ENCODE measurements at places on chromosomes 2 and 18.

- DNase-seq, result no peak
These were observed 553 bp downstream of the TIGD1 start for GRCh38 chr2:232549655-232550353.

DNA sequence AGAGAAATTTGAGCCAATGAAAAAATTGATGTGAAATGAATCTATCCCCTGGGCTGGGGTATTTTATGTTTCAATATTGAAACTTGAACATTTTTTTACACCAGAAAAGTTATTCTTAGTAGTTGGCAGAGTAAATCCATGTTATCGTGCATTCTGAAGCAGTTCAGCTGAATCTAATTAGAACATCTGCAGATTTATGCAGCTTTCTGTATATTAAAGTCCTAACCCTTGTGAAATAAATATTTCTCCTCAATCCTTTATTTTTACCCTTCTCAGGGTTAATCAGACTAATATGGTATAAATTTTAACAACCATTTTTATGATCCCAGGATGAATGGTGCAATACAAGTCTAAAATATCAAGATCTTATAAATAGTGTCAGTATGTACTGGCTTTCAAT is 69.5 kb downstream of the CDH20 start:
- no peak for DNase-seq

DNA sequence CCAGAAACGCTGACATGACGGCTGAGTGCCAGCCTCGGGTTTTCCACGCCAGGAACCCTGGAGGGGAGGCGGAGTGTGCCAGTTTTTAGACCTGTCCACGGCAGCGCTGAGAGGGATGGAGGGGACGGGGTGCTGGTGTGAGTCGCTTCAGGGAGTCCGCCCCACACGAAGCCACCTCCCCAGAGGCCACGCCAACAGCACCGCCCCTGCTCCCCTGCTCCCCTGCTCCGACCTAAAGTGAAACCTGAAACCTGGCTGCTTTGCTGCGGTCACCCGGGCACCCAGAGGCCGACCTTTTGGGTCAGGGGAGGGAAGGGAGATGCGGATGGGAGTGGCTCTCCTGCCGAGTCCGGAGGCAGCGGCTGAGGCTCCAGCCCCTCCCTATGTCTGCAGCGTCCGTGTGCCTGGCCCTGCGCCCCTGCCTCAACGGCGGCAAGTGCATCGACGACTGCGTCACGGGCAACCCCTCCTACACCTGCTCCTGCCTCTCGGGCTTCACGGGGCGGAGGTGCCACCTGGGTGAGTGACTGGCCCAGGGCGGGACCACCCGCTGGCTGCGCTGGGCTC is 38.1 kb downstream of the SNED1 start:
- DNase-seq, result no peak

GRCh38 chr2:60440079-60440766 is 113.2 kb downstream of the BCL11A start:
- DNase-seq, result no peak

DNA sequence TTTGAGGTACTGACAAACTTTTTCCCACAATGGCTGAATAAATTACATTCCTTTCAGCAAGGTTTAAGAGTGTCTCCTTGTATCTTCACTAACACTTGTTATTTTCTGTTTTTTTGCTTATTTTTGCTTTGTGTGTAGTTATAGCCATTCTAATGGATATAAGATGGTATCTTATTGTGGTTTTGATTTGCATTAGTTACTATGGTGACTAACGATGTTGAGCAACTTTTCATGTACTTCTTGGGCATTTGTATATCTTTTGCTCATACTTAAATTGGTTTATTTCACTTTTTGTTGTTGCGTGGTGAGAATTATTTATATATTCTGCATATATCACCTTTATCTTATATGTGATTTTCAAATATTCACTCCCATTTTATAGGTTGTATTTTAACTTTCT is 79.9 kb upstream of the FSIP2 start:
- DNase-seq, result no peak

DNA sequence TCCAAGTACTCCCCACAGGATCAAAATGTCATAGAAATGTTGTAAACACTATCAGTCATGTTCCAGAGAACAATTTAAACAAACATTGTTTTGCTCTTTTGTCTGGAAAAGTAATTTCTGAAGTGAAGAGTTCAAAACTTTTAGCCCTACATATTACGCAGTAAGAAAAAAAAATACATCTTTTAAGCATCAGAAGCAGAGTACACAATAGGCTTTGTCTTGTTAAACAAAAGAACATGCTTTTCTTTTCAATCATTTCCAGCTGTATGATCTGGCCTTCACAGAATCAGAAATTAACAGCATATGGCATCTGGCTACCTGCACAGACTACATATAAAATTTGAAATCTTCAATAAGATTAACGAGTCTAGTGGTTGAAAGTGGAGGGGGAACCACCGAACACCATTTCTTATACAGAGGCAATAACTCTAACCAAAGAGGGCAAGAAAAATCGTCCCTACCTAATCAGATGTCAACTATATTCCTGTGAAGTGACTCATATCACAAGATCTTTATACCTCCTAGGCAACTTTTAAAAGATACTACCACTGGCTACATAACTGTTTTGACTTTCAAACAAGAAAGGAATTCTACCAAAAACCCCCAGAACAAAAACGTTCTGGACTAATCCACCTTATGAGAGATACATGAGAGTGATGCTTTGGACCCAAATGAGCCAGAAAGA is 149.3 kb downstream of the EXOC6B start:
- DNase-seq, result no peak

DNA sequence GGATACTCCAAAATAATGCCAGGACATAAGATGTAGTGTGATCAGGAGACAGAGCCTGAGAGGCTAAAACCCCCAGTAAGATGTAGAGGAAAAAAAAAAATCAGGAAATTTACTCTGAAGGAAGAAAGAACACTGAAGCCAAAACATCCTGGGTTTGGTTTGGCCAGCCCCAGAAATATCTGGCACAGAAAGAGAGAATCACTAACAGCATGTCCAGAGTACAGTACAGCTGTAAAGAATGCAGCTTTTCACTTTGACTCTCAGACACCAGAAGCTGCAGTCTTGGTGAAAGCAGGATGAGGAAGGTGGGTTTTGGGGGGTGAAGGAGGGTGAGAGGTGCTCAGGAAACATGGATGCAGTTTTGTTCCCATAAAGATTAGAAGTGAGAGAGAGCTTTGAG is 1577.7 kb upstream of the ACVR2A start:
- DNase-seq, result no peak

- no peak for DNase-seq
These were observed 4.6 kb downstream of the CD8A start for GRCh38 chr2:86786001-86786536.

GRCh38 chr2:203444738-203445137 is 90.4 kb downstream of the RAPH1 start:
- no peak for DNase-seq

DNA sequence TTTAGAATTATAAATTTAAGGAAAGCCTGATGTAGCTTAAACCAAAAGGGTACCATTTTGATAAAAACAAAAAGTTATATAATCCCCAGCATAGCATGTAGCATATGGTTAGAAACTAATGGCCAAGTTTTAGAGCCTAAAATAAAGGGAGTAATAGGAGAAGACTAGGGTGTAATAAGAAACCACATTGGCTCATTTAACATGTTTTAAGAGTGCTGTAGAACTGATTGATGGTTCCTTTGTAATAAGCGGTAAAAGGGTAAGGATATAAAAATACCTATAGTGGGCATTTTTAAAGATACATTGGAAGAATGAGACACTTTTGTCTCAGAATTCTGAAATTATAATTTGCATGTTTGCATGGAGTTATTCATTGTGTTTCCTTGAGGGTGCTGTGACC is 1.9 kb downstream of the PSMA8 start:
- no peak for DNase-seq

GRCh38 chr2:72394541-72395070 is 246.9 kb upstream of the CYP26B1 start:
- no peak for DNase-seq

DNA sequence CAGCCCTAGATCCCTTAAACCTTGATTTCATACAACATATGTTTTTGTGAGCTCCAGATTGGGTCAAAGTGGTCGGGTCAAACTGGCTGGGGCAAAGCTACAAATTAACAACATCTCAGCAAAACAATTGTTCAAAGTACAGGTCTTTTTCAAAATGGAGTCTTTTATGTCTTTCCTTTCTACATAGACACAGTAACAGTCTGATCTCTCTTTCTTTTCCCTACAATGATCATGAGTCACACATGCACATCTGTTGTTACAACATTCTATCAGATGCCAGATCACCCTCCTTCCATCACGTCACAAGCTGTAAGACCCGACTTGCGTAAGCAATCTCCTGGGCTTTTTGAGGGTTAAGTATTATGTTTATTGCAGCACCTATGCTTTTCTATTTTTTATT is 55.1 kb downstream of the RHOB start:
- DNase-seq, result no peak

DNA sequence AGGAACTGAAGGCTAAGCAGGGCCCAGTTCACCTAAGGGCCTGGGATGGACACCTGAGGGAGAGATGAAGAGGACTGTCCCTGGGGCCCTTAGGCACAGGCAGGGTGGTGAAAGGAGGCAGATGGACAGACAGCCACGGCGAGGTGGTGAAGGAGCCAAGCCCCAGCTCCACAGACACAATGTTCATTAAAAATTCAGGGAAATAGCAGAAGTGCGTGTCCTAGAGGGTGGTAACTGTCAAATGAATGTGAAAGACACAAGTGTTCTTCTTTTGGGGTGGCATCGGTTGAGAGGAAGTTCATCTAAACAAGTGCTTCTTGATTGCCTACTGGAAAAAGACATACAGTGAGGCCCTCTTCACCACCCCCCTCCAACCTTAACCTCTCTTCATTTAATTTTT is 76.2 kb upstream of the SIX2 start:
- DNase-seq, result no peak

Data from HuH-7 (cell line).